NCI-H510A treated with DMSO at 0.1 percent for 48 hours (cell line): ENCODE measurements at places on chromosomes 2 and 18.

- no peak for DNase-seq
Observed at GRCh38 chr18:9280849-9281248, 53.7 kb upstream of the TWSG1 start.

GRCh38 chr18:9103376-9103873 is 926 bp downstream of the NDUFV2 start:
- peak; percentile 43 for DNase-seq

DNA sequence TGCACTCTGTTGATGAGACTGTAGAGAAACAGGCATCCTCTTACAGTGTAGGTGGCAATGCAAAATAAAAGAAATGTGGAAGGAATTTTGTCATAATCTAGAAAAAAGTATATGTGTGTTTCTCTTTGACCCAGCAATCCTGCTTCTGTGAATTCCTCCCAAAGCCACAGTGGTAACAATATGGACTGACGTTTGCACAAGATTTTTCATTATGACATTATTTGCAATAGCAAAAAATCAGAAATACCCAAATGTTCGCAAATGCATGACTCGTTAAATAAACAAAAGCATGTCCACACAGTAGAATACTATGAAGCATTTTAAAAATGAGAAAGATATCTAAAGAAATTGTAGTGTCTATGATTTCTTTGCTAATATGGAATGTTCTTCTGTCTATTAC is 255.2 kb upstream of the NRP2 start:
- DNase-seq: no peak

DNA sequence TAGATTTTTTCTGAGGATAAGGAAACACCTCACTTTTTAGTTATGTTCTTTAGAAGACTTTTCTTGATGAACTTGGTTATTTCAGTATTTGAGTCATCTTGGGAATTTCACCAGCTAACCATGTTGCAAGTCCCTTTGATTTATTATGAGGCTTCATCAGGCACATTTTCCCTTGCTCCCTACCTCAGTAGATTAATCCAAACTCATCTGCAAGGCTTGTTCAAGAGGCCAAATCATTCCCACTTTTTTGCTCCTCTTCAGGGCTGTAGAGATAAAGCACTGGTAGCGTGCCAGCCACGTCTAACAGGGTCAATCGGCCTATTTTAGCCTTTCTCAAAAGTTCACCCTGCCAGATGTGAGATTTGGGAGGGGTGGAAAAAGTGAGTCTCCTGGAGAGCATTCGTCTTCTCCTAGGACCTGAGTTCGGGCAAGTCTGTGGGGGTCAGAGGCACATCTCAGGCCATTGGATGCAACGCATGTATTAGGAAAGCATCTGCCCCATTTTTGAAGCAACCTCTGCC is 120.3 kb downstream of the RDH14 start:
- no peak for DNase-seq

- DNase-seq: no peak
Observed at GRCh38 chr2:74566076-74566753, 11.7 kb downstream of the DOK1 start.

DNA sequence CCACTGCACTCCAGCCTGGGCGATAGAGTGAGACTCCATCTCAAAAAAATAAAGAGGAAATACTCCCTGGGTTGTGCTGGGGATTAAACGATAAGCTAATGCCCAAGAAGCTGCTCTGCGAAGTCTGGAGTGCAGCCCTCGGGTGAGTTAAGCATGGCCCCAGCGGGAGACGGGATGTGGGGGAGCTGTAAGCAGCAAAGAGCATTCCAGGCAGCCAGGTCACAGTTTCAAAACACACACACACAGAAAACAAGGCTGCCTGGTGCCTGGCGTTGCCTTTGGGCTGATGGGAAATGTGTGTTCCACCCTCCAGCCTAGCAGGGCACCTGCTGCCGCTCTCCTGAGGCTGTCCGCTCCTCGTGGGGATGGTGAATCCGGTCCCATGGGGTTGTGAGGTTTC is 24.1 kb downstream of the ODC1 start:
- no peak for DNase-seq

DNA sequence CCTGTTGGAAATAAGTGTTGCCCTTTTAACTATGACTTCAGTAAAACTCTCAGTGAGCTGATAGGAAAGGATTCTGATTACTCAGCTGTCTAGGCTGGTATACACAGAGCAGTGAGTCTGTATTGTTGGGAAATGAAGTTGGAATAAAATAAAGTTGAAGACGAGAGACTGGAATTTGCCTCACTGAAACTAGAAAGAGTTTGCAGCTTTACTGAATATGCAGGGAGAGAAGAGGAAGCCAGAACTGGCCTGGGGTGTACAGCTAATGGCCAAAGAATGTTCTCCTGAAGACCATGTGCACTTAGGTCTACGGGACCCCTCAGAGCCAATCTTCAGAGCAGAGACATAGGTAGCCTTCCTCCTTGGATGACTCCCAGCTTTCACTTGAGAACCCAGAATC is 26.5 kb downstream of the EIF4E2 start:
- DNase-seq: no peak

DNA sequence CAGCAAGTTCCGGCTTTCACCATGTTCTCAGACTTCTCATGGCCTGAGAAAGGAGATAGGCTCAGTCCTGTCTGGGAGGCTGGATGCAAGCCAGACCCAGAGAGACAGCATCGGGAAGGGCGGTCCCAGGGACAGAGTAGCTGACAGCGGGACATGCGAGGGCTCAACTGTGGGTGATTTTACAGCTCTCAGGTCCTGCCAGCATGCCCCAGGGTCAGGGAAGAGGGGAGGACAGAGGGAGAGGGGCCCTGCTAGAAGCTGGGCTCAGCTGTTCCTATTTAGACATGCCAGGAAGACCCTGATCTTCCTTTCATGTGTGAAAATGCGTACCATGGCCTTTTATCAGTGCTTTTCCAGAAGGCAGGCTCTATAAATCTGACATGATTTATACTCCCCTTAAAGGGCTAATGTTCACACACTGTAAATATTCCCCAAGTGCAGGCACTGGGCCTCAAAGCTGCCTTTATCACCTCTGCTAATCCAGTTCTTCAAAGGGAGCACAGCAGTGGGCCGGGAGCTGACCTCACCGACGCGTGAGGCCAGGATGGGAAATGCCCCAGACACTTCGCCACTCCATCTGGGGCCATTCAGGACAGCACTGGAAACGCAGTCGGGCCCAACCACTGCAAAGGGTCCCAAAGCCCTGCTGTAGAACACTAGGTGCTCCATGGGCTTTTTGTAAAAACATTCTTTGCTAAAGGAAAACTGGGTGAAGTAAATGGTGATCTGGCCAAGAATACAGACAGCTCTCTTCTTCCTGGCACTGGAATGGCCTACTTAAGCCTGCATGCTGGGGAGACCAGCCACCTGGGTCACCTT is 96.1 kb upstream of the LMAN1 start:
- DNase-seq: peak; percentile 68

- DNase-seq: no peak
Observed at GRCh38 chr2:47077442-47078117, 77.5 kb downstream of the STPG4 start.

- no peak for DNase-seq
Observed at GRCh38 chr2:241931084-241931975, 61.8 kb downstream of the RTP5 start.

DNA sequence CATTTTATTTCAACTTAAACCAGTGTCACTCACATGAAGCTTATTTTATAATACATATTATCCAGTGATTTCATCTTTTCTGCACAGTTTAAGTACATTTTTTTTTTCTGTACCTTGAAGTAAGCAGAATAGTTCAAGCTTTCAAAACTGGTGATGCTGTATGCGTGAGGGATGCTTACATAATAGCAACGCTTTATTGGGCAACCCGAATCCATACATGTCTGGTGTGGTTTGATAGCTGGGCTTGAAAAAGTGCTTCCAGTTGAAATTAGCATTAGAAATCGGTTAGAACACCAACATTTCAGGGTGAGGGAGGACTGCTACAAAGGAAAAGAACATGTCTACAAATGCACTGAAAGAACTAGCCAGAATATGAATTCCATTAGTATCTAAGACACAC is 117.4 kb downstream of the MBP start:
- no peak for DNase-seq

DNA sequence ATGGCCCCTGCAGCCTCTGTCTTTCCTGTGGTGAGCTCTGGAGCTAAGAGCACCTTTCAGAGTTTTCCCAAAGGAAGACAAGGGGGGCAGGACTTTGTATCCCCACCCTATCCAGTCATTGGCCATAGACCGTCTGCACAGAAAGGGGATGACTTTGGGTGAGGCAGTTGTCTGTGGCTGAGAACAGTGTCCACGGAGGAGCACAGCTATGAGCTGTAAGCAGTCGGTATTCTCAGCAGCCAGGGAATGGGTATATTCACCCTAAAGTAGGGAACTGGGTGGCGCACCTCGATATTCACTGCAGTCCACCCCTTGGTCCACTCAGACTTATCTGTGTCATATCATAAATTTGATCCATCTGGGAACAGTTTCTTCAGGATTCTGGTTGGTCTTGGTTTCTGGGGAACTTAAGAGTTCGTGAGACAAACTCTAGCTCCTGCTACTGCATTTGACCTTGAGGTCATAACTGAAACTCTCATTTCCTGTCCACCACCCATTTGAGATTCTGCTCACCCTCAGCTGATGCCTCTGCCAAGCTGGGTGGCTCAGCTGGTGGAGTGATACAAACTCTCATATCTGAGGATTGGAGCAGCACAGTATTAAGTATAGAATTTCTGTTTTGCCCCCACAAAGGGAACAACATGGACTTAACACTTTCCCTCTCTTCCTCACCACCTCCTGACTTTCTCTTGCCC is 45.2 kb upstream of the SCG2 start:
- DNase-seq: no peak

GRCh38 chr2:241009601-241010530 is 11.4 kb downstream of the SNED1 start:
- DNase-seq: no peak

DNA sequence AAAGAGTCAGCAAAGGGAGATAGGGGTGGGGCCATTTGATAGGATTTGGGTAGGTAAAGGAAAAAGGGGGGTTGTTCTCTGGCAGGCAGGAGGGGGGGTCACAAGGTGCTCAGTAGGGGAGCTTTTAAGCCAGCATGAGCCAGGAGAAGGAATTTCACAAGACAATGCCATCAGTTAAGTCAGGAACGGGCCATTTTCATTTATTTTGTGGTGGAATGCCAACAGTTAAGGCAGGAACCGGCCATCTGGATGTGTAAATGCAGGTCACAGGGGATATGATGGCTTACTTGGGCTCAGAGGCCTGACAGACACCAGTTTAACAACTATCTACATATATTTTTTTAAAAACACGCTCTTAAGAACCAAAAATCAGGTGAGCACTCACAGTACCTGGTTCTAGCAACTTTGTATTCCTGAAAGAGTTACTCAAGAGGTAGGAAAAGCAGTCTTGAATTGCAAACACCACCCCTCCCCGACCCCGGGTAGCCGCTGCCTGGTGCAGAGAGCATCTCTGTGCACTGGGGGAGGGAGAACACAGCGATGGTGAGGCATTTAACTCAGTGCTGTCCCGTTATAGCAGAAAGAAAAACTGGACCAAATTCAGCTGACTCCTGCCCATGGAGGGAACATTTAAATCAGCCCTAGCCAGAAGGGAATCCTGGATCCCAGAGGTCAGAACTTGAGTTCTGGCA is 414.5 kb upstream of the KLHL29 start:
- no peak for DNase-seq

DNA sequence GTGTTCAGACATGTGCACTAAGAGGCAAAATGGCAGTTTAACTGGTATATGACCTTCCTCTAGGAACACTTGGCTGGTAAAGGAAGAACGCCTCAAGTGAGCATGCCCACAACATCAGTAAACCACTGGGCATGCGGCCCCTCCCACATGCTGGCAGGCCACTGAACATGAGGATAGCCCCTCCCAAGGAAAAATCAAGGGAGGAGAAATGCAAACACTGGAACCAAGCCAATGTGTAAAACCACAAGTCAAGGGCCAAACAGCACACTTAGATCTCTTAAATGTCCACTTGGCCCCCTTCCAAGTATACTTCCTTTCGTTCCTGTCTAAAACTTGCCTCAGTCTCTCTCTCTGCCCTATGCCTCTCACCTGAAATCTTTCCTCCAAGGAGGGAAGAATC is 980.8 kb downstream of the TSN start:
- peak; percentile 86 for DNase-seq

- DNase-seq: peak; percentile 72
Observed at GRCh38 chr2:105328281-105329196, 996 bp downstream of the TGFBRAP1 start.

GRCh38 chr2:176642074-176642473 is 372.8 kb downstream of the MTX2 start:
- DNase-seq: no peak

DNA sequence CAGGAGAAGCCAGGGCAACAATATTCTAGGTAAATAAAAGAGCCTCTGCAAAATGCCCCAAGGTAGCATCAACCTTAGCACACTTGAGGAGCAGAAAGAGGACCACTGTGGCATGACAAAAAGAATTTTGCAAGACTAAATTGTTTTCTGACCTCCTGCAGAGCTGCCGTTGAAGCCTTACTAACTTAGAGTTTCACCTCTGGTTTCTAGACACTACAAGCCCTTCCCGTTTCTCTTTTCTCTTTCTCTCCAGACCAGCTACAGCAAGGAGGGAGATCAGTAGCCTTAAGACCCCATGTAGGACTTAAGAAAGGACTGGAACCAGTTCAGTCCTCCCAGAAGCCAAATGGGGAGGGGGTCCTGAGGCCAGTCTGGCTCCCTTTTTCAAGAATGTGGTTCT is 73.3 kb upstream of the SP3 start:
- no peak for DNase-seq

- no peak for DNase-seq
Observed at GRCh38 chr2:71782323-71782722, 329.0 kb downstream of the DYSF start.

- DNase-seq: no peak
Observed at GRCh38 chr2:26946841-26947784, 23.3 kb upstream of the MAPRE3 start.

DNA sequence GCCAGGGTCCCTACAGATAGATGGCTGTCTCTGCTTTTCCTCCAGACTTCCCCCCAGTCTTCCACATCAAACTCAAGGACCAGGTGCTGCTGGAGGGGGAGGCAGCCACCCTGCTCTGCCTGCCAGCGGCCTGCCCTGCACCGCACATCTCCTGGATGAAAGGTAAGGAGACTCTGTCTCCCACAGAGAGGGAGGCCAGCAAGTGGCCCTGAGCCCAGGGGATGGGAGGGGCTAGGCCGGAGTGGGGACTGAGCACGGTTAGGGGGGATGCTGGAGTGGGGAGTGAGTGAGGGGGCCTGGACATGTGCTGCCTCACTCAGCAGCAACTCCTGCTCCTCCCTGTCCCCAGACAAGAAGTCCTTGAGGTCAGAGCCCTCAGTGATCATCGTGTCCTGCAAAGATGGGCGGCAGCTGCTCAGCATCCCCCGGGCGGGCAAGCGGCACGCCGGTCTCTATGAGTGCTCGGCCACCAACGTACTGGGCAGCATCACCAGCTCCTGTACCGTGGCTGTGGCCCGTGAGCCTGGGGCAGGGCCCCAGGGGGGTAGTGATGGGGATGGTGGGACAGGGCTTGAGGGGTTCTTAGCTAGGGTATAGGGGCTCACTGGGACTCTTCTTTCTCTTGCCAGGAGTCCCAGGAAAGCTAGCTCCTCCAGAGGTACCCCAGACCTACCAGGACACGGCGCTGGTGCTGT is 10.4 kb upstream of the GMPPA start:
- no peak for DNase-seq

- DNase-seq: no peak
Observed at GRCh38 chr2:218446547-218446946, 27.6 kb downstream of the VIL1 start.

- DNase-seq: no peak
Observed at GRCh38 chr18:24959051-24959476, 392.9 kb downstream of the ZNF521 start.

- DNase-seq: no peak
Observed at GRCh38 chr2:84297155-84297554, 161.9 kb downstream of the SUCLG1 start.

GRCh38 chr2:10036095-10036884 is 7.1 kb upstream of the KLF11 start:
- no peak for DNase-seq

- no peak for DNase-seq
Observed at GRCh38 chr2:202016579-202017227, 17.0 kb upstream of the FZD7 start.
